ENCODE measurements at places on chromosomes 12 and 14.

GRCh38 chr14:45426685-45427282, 173.8 kb upstream of the MIS18BP1 start:
- DNase-seq = no peak

DNA sequence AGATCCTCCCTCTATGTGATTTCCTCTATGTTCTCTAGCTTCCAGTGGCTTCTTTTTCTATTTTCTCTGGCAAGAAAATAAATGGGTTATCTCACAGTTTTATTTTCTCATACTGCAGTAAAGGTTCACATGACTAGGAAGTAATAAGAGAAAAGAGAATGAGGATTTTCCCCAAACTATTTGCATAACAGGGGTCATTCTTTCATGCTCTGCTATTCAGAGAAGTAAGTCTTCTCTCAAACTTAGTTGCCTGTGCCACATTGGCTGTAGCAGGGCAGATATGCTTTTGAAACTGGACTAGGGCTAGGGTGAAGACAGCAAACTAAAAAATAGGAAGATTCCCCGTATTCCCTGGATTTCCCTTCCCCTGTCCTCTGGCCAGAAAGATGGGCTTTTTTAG, 57.4 kb downstream of the ACSM4 start:
- no peak for DNase-seq

DNA sequence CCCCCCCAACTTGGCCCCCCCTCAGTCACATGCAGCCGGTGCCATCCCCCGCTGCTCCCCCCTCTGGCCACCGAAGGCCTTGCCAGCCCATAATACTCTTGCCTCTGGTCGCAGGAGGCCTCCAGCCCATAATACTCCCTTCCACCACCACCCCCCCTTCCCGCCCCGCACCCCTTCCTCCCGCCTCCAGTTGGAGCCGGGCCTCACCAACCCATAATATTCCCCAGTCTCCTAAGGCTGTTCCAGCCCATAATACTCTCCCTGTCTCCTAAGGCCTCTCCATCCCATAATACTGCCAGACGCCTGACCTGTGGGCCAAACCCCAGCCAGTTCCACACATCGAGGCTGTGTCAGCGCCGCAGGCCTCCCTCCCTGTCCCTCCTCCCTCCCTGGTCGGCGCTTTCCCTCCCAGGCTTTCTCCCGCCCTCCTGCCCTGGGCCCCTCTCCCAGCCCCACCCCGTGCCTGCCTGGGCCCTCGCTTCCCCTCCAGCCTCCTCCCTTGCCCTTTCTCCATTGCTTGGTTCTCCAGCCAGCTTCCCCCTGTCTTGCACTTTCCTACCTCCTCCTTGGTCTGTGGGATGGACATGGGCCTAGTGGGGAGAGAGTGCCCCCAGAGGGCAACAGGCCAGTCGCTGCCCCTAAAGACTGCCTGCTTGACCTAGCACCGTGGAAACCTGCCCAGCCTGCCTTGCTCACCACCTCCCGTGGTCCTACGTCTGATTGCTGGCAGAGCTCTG, 6.8 kb upstream of the CHD4 start:
- DNase-seq = no peak

DNA sequence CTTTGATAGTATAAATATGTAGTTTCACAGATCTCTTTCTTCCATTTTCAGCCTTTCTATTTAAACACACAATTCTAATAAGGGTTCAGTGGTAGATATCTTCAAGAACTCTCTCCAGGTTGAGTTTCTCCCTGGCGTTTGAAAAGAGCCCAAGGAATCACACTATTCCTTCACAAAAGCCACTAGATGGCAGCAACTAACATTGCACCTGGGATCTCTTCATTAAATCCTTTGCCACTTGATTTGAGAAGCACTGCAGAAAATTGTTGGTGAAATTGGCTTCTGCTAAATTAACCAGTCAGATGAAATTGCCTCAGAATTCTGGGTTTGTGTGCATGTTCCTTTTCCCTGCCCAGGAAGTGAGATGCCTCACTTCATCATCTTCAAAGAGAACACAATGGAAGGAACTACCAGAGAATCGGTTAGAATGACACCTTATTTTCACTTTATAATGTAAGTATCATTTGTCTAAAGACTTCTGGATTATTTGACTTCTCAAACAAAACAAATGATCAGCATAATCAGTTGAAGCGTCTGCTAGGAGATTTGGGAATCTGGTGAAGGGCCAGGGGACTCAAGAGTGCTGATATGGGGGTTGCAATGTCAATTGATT, 6.8 kb downstream of the CCDC198 start:
- no peak for DNase-seq

DNA sequence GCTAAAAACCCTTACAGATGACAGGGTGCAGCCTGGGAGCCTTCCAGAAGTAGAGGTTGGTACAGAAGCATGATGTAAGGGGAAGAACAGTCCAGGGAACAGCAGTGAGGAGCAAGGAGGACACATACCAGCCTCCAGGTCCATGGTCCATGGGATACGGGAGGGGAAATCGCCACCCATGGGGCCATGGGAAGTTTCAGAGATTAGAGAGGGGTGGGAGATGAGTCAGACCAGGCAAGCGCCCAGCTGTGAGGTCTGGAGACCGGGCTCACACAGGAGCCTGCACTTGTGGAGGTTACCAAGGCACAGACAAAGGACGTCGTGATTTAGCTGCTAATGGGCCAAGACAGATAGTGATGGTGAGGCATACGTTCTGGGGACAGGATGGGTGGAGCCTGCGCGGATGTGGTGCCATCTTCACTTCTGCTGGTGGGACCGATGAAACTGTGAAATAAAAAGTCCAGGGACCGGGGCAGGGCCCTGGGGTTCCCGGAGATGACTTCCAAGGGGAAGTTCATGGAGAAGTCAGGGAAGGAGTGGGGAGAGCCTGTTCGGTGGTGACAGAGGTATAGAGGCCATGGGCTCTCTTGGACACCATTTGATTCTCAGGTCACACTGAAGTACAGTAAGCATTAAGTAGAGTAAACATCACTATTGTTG, 17.7 kb upstream of the LRP1-AS start:
- no peak for DNase-seq

- no peak for DNase-seq
Observed at GRCh38 chr12:121652767-121653497, 16.5 kb downstream of the MORN3 start.

DNA sequence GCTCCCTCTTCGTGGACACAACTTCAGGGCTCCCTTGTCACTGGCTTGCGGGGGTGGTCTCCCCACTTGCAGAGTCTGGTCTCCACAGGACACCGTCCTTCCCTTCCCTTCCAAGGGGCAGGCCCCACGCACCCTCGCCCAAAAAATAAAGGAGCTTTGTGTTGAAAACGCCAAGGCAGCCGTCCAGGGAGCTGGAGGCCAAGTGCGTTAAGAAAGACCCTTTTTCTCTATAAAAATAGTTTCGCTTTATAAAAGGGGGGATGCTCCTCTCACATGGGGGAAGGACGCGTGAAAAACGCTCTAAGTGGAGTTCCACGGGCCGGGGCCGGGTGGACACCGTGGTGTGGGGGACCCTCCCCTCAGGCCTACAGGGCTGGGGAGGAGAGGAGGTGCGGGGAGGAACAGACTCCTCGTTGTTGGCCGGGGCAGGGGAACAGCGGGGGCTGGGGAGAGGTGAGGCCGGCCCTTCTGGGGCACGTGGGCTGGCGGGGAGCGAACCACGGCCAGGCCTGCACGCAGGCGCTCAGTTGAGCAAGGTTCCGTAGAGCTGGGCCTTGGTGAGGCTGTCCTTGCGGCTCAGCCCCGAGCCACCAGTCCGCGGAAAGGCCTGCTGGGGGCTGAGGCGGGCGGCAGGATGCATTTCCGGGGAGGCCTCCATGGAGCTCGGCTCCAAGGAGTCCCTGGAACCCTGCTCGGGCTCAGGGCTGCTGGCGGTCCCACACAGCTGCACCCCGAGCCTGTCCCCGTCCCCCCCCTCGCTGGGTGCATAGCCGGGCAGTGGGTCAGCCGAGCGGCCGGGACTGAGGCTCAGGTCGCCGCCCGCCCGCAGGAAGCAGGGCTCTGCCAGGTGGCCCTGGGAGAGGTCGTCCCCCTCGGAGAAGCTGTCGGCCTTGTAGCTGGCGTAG, 49.5 kb downstream of the BEGAIN start:
- no peak for DNase-seq

GRCh38 chr12:24198936-24199671, 249.6 kb upstream of the SOX5 start:
- DNase-seq = no peak

GRCh38 chr12:112023759-112024396, 10.7 kb downstream of the ERP29 start:
- no peak for DNase-seq

DNA sequence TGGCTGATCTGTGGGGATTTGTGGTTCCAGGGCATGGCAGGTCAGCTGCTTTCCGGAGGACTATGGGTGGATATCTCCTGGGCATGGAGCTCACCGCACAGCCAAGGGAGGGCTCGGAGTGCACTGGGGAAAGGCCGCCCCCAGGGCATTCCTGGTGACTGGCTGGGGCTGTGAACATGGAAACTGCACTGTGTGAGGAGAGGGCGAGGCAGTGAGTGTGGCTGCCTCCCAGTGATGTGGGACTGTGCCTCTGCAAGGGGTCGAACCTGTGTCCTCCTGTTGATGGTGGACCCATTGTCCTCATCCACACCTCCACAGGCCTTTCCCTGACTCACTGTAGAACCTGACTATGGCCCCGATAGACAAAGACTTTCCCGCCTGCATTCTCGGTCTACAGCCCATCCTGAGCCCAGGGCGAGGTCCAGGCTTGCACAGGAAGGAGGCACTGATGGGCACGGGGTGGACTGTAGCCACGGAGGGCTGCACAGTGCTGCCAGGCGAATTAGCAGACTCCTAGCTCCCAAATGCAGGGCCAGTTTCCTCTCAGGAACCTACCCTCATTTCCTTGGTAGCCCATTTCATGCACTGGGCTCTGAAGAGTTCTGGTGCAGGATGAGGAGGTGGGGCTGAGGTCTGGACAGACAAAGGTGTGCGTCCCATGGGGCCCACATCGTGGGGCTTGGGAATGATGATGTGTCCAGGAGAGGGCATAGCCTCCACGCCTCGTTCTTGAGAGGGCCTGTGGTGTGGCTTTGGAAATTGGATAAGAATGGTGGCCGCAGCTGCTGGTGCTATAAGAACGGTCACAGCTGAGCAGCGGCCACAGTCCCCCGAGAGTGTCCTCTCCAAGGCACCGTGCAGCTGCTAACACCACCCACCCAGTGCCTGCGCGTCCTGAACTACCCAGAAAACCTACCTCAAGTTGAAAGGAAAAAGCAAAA, 415.1 kb downstream of the TMEM121 start:
- DNase-seq = no peak

DNA sequence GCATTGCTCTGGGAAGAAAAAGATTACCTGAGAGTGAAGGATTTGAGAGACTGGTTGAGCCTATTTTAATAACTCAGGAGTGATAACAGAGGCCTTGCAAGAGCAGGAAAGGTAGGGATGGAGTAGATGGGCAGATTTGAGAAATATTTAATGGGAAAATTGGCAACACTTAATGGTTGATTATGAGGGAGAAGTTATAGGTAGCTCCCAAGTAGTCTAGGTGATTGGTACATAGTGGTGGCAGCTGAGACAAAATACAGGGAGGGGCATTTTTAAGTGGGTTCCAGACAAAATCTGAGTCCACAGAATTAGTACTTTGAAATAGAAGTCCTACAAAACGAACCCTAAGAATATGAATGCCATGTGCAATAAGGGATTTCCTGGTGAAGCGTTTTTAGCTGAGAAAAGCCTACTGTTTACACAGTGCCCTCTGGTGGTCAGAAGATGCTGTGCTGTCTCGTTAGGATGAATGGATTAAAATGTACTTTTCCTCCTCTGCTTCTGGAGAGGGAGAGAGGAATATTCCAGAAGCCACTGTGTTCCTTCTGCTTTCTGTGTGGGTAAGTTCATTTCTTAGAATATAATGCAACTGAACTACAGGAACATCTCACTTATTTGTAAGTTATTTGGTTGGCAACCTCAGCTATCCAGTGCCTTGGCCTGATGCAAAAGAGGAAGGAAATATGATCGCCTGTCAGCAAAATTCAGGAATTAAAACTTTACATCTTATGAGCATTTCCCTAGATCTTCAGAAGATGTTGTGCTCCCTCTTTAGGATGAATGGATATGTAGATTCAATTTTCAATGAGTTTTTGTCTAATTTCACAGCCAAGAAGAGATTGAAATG, 6.5 kb downstream of the ZBTB1 start:
- DNase-seq = peak; percentile 46

DNA sequence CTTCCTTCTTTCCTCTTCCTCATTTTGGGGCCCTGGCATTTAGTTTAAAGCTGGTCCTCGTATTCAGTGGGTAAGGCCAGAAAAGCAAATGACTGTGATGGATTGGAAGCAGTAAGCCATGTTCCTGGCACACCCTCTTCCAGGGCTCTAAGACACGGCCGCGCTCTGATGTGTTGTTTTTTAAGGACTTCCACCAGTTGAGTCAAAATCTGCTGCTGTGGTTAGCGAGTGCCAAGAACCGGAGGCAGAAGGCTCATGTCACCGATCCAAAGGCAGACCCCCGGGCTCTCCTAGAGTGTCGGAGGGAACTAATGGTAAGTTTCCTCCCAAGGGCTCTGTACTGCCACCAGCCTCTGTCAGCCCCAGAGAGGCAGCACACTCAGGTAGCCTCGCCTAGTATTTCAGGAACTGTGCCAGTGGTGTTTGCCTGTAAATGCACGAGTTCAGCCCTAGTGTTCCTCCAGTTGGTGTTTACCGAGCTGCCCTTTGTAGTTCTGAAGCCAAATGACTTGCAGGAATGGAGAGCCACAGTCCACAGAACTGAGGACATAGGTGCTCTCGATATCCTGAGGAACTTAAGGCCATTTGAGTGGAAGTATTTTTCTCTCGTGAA, 72.7 kb downstream of the ESR2 start:
- DNase-seq = no peak

- no peak for DNase-seq
Observed at GRCh38 chr12:93839064-93839463, 161.9 kb downstream of the CRADD start.

- DNase-seq = no peak
Observed at GRCh38 chr12:56951582-56952339, 5.6 kb downstream of the RDH16 start.

DNA sequence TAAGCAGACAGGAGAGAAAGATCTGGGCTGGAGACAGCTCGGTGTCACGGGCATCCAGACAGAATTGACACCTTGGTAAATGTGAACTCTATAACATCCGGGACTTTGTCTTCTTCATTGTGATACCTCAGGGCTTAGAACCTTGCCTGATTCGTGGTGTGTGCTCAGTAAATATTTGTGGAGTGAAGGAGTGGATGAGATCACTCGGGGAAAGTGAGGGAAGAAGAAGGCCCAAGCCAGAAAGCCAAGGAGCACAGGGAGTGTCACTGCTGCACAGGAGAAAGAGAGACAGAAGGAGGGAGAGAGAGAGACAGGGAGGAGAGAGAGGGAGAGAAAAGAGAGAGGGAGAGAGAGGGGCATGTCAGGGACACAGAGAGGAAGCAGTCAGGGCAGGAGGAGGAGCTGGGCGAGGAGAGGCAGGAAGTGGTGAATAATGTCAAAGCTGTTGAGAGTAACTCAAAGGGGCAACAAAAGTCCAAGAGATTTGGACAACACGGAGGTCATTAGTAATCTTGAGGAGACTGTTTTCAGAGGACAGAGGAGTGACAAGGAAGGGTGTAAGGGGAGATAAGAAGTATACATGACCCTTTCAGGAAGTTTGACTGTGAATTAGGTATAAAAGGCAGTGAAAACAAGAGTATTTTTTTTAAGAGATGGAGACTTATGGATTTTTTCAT, 141.6 kb upstream of the MAX start:
- DNase-seq = no peak
